ENCODE measurements at places on chromosomes 2 and 18.

DNA sequence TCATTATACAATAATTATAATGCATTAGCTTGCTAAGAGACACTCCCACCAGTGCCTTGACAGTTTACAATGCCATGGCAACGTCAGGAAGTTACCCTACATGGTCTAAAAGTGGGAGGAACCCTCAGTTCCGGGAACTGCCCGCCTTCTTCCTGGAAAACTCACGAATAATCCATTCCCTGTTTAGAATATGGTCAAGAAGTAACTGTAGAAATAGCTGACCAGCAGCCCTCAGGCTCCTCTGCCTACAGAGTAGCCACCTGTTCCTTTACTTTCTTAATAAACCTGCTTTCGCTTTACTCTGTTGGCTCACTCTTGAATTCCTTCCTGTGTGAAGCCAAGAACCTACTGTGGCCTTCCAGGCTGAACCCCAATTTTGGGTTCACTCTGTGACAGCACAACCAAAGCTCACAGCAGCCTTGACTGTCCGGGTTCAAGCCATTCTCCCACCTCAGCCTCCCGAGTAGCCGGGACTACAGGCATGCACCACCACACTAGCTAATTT lies 20.0 kb upstream of the PTPN2 start:
- DNase-seq: peak; percentile 24

GRCh38 chr2:163441603-163442002 lies 294.2 kb downstream of the FIGN start:
- no peak for DNase-seq

DNA sequence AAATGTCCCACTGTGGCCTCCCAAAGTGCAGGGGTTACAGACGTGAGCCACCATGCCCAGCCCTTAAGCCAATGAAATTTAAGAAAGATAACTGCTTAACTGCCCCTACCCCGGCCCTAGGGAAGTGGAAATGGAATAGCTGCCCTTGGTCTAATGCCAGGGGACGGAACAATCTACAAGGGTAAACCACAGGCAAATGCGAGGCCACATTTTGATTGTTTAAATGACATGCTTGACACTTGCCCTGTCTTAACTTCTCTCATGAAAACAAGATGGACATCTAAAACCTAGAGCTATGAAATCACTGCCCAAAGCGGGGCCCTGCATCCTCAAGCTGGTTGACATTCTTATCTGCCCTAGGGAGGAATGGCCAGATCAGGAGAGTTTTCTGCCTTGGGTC lies 5.5 kb upstream of the ITSN2 start:
- DNase-seq: no peak

GRCh38 chr2:171016125-171016524 lies 87.1 kb downstream of the GORASP2 start:
- DNase-seq: no peak

DNA sequence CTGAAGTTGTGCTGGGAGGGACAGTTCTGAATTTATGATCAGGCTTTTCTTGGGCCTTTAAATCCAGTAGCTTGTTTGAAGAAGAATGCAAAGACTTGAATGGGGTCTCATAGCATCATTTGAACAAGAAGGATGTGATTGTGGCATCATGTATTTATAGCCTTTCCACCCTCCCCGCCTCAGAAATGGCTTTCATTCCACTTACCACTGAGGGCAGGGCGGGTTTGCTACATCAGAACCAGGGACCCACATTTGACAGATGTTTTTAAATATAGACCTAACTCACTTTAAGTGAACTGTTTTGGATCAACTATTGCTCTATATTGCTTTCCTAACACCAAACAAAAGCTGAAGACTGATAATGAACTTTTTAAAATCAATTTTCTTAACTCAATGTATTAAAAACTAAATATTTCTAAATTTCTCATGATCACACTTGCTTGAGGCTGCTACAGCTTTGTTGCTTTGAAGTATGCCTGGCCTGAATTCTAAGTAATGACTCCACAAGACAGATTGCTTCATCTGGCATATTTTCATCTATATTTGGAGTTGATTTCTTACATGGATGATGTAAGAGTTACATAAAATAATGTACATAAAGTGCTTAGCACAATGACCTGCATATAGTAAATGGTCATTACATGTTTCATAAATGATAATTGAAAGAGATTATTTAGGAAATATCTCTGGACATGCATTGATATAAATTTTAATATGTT lies 1552.9 kb upstream of the SLC39A10 start:
- no peak for DNase-seq

- peak; percentile 33 for DNase-seq
Observed at GRCh38 chr2:99881901-99882591, 260.3 kb downstream of the AFF3 start.

DNA sequence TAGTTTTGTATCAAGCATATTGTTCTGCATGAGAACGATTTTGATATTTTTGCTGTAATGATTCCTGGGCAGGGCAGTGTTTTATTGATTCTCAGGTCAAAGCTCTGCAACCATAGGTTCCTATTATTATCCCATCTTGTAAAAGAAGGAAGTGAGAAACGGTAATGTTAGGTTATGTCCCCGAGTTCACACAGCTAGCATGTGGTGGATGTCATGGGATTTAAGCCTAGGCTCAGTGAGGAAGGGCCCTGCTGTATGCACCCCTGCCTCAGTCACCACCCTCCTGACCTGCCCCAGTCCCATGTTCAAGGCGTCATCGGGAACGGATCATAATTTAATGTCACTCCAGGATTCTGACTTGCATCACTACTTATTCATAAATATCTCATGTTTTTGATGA lies 10.7 kb downstream of the ACP1 start:
- no peak for DNase-seq

GRCh38 chr2:30433541-30434299 lies 13.3 kb upstream of the LCLAT1 start:
- no peak for DNase-seq

- peak; percentile 98 for DNase-seq
Observed at GRCh38 chr2:226427538-226428307, 371.9 kb downstream of the IRS1 start.

DNA sequence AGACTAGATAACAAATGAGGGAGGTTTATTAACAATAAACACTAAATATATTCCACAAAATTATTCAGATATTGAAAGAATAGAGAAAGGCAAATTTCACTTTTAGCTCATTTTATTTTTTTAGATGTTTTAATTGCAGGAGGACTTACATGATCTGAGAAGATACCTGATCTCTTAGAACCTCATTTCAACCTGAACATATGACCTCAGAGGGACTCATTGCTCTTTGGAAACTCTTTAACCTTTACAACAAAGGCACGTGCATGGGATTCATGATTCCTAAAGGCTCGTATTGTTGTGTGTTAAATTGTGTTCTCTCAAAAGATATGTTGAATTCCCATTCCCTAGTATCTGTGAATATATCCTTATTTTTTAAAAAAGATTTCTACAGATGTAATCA lies 35.7 kb upstream of the ITGA4 start:
- no peak for DNase-seq

GRCh38 chr2:225381609-225382008 lies 17.9 kb upstream of the NYAP2 start:
- DNase-seq: peak; percentile 3

DNA sequence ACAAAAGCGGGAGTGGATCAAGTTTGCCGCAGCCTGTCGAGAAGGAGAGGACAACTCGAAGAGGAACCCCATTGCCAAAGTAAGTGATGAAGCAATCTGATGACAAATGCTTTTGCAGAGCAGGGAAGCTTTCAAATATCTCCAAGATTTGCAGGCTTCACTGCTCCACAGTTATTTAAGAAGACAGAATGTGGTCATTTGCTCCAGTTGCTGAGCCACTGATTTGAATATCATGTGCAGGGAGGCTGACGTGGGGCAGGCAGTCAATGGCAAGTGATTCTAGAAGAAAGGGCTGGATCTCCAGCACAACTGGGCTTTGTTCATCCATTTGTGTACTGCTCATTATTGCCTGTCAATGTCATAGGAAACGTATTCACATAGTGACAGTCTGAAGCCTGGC lies 10.2 kb downstream of the DSG4 start:
- DNase-seq: no peak

DNA sequence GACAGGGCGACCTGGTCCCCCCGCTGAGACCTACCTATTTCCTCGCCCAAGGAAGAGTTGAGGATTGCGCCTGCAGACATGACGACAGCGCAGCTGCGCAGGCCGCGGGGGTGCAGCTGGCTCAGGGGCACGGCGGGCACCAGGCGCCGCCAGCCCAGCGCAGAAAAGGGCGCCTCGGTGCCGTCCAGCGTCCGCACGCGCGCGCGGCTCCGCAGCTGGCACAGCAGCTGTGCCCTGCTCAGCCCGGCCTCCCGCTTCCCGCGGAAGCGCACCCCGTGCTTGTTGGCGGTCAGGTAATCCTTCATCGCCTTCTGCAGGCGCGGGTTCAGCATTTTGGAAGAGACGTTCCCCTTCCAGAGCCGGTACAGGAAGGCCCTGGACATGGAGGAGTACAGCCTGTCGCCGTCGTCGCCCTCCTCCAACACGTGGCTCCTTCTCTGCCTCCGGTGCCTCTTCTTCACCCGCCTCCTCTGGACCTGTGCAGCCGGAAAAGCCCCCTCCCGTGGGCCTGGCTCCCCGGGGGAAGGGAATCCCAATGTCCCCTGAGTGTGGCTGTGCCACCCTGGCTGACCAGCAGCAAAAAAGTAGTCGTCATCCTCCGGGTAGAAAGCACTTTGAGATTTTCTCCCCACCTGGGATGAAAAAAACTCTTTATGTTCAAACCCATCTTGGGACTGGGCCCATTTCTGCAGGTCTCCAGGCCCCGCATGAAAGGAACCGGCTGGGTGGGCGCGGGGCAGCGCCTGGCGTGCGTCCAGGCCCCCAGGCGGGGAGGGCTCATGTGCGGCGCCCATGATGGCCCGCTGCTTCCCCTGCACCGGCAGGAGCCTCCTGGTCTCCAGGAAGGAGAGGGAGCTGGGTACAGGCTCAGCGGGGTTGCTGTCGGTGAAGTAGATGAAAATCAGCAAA lies 42.7 kb downstream of the ST6GAL2 start:
- no peak for DNase-seq

GRCh38 chr2:145050134-145050533 lies 530.2 kb upstream of the ZEB2 start:
- no peak for DNase-seq

- peak; percentile 50 for DNase-seq
Observed at GRCh38 chr2:5590886-5591285, 101.3 kb upstream of the SOX11 start.

DNA sequence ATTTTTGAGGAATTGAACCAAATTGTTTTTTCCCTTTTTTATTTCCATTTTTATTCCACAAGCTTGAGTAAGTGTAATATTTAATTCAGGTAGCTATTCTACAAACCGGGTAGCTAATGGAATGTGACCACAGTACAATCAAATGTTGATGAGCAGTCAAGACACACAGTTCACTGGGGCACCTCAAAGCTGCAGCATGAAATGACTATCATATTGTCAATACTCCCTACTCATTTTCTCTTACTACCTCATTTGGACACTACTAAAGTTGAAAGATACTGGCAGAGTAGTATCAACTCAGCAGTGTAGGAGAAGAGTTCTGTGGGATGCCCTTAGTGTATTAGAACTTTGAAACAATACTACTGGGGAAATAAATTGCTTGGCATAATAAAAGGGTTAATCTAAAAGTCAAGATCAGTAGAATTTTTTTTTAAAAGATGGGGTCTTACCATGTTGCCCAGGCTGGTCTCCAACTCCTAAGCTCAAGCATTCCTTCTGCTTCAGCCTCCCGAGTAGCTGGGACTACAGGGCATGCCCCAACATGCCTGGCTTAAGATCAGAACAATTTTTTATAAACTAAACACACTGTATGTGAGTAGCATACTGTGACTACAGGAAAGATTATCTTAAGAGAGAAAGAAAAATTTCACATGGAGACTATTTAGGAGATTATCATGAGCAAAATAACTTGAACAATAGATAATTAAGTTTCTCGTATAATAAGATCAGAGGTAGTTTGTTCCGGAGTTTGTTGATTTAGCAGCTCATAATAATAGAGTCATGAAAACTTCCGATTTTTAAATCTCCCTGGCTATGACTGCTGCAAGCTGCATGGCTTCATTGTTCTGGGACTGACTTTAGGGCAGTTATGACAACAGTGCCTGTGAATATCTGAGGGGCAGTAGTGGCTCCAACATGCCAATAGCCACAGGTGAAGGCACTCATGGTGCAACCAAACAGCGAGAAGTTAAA lies 43.7 kb downstream of the MYO3B start:
- peak; percentile 52 for DNase-seq

DNA sequence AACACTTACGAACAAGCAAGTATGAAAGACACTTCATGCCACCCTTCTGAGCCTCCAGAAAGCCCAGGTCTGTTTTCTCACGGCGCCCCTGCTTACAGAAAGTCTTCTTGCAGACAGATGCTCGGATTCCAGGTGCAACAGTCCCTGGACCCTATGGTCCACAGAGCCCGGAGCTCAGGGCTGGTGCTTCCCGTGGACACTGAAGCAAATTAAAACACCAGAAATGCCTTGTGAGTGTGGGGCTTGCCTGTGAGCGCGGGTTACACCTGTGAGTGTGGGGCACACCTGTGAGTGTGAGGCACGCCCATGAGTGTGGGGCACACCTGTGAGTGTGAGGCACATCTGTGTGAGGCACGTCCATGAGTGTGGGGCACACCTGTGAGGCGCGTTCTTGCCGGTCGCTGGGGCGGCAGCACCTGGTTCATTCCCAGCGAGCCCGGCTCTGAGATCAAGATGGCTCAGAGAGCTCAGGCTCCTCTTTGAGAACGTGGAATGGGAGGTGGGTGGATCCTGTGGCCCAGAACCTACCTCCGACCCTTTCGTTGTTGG lies 205.2 kb upstream of the TPO start:
- DNase-seq: no peak

GRCh38 chr2:62145478-62146100 lies 50.3 kb upstream of the B3GNT2 start:
- no peak for DNase-seq

Measured in LHCN-M2 (cell line).